ENCODE measurements at places on chromosomes 2 and 18.

DNA sequence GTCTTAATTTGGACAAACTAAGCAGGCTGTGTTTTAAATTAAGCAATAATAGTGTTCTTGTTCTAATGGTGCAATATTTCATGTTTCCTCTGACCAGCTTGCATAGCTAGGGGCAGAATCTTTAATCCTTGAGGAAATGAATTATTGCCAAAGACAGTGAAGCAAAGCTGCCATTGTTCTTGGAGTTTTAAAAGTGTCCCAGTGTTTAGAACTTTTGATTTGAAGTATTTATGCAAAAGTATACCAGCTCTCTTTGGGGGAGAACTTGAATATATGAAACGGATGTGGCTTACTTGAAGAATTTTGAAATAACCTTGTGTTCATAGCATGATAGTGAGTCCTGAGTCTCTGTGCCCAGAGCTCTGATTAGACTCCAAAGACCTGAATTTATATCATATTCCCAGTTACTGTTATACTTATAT is 33.4 kb downstream of the ITGA6 start:
- H3K4me3 ChIP-seq, result no peak overlapping the region
- no peak for DNase-seq
- H3K27ac ChIP-seq, result peak overlapping the region; percentile 60
- H3K27me3 ChIP-seq, result no peaks in the 10 kb centered on the region

DNA sequence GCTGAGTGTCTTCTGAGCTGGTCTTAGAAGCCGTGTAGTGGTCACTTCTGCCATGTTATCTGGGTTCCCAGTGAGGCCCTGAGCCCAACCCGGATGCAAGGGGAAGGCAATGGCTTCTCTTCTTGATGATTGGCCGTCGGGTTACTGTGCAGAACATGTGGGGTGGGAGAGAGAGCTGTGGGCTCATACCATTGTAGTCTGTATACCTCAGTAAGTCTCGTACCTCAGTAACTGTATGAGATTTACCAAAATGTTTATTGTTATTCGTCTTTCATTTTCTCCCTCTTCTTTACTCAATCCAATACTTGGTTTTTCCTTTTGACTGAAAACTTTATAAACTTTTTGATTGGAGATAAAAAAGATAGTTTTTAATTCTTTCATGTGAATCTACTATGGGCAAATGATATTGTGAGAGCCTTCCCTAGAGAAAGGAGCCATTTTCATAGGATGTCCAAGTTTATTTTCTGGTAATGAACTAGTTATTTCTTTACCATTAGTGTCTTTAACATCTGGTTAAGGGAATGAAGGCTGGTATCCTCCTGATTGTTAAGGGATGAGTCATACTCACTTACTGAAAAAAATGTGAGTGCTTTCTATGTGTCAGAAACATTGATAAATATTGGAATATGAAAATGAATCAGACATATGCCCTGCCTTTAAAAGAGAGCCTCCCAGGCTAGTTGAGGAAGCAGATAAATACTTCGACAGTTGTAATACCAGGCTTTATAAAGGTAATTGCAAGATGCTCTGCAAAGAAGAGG is 129.9 kb downstream of the PRPF40A start:
- peaks cover 16% of the 10 kb centered on the region for H3K4me1 ChIP-seq
- no peak overlapping the region for H3K4me3 ChIP-seq
- H3K27ac ChIP-seq, result no peak overlapping the region
- H3K27me3 ChIP-seq, result no peaks in the 10 kb centered on the region
- H3K36me3 ChIP-seq, result no peaks in the 10 kb centered on the region
- no peak for DNase-seq

- peaks cover 95% of the 10 kb centered on the region for H3K27me3 ChIP-seq
- no peaks in the 10 kb centered on the region for H3K36me3 ChIP-seq
- no peak for DNase-seq
- H3K27ac ChIP-seq, result no peak overlapping the region
- H3K4me3 ChIP-seq, result peak overlapping the region; percentile 56
Observed at GRCh38 chr2:130756053-130756873, 923 bp downstream of the AMER3 start.

DNA sequence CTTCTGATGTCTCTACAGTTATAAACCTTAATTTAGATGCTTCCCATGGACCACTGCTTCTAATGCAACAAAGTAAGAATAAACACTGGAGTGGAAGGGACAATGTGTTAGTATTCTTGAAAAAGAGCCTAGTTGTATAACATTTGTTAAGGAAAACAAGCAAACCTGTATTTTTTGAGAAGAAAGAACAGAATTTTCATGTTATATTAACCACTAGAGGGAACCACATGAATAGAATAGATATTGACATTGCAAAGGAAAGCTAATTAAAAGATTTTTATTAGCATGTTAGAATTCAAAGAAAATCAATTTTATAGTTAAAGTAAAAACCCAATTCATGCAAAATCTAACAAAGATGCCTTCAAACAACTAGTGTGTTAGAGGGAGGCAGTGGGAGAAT is 151.2 kb upstream of the BARD1 start:
- H3K27ac ChIP-seq, result no peak overlapping the region
- no peaks in the 10 kb centered on the region for H3K4me1 ChIP-seq
- DNase-seq, result no peak

Data from left ventricle myocardium inferior (tissue), 1 donor.